ENCODE measurements at places on chromosomes 2 and 18.

- DNase-seq, result no peak
Measured at GRCh38 chr2:114082731-114083433, 193.0 kb downstream of the ACTR3 start.

- DNase-seq, result no peak
Measured at GRCh38 chr2:190853531-190854383, 26.9 kb upstream of the GLS start.

GRCh38 chr2:239831861-239832489 is 193.2 kb downstream of the NDUFA10 start:
- DNase-seq, result no peak

DNA sequence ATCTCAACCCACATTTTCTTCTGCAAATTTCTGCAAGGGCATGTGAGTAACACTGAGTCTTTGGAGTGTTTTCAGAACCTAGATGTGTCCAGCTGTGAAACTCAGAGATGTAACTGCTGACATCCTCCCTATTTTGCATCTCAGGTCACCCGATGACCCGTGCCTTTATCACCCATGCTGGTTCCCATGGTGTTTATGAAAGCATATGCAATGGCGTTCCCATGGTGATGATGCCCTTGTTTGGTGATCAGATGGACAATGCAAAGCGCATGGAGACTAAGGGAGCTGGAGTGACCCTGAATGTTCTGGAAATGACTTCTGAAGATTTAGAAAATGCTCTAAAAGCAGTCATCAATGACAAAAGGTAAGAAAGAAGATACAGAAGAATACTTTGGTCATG is 8.0 kb downstream of the UGT1A1 start:
- no peak for DNase-seq

DNA sequence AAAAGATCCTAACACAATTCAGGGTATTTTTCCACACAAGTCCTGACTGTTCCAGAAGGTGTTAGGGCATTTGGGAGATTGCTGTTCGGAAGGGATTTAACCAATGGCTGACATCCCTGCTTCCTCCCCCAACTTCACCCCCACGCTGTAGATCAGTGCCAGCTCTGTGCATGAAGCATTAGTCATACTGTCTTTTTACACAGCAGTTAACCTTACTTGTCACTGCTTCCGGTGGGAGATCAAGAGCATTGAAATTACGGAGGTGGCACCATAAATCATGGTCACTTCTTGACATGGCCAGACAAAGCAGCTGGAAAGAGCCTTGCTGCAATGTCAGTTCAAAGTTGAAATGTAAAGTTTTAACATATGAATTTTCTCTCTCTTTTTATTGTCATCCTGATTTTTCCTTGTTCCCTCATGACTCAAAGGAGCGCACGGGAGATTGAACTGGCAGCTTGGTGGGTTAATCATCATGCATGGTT is 70.2 kb downstream of the HRH4 start:
- DNase-seq, result no peak

GRCh38 chr2:122799391-122799790 is 1043.9 kb downstream of the TSN start:
- DNase-seq, result no peak

DNA sequence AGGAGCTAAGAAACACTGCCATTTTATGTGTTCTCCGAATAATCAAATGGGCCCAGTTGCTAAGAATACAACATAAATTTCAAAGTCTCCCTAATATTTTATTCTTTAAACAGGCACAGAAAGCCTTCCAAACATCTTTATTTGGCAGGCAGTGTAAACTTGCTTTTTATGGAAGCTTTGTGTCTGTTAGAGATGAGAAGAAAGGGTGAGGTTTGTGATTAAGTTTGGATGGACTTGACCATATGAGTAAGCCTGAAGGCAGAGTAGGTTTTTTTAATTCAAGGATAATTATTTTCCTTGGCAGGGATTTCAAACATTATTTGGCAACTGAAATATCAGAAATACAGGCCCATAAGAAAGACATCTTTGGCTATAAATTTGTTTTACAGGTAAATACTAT is 62.9 kb downstream of the COX7A2L start:
- DNase-seq, result no peak

- DNase-seq, result no peak
Measured at GRCh38 chr18:55515214-55515613, 72.8 kb downstream of the TCF4 start.

GRCh38 chr18:76410033-76410432 is 85.0 kb downstream of the ZNF516 start:
- no peak for DNase-seq

DNA sequence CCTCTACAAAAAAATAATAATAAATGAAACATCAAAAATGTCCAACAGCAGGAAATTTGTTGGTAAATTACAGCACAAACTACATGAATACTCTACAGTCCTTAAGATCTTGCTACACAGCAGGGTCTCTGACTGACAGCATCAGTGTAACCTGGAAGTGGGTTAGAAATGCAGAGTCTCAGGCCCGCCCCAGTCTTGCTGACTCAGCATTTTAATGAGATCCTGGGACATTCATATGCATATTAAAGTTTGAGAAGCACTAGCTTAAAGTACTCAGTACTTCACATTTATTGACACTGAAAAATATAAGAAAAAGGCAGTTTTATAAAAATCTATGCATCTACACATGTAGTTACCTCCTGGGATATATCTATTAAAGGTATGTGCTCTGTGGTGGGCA is 21.7 kb downstream of the ST3GAL5 start:
- DNase-seq, result no peak

GRCh38 chr2:69603146-69603743 is 40.3 kb downstream of the AAK1 start:
- DNase-seq, result peak; percentile 16

- DNase-seq, result no peak
Measured at GRCh38 chr2:197890168-197890567, 85.8 kb downstream of the PLCL1 start.

- DNase-seq, result no peak
Measured at GRCh38 chr2:145815933-145816332, 1296.0 kb upstream of the ZEB2 start.

- no peak for DNase-seq
Measured at GRCh38 chr2:239540174-239540573, 139.4 kb upstream of the HDAC4 start.

DNA sequence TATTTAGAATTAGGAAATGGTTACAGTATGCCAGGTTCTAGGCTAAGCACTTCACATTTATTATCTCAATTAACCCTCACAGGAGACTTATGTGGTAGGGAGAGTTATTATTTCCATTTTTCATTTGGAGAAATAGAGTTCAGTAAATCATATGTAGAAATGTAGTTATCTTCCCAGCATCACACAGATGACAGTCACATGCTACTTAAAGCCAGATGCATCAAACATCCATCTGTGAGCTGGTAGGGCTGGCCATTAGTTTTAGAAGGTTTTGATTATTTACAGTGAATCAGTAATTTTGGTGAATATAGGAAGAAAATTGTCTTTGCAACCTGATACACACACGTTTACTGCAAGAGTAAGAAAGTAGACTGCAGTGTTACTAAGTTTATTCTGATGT is 97.9 kb downstream of the RIT2 start:
- DNase-seq, result no peak

DNA sequence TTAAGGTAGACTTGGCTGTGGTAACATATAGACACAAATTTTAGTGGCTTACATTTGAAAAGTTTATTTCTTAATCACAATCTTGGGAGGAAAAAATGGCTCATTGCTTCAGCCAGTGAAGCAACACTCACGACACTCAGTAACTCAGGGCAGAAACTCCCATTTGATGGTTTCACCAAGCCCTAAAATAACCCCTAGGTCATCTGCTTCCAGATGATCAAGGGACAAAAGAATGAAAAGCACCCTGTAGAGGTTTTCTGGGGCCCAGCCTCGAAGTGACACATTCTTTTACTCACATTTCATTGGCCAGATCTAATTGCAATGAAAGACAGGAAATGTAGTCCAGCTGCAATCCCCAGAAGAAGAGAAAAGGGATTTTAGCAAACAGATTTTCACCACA is 275.9 kb downstream of the TMX3 start:
- no peak for DNase-seq

DNA sequence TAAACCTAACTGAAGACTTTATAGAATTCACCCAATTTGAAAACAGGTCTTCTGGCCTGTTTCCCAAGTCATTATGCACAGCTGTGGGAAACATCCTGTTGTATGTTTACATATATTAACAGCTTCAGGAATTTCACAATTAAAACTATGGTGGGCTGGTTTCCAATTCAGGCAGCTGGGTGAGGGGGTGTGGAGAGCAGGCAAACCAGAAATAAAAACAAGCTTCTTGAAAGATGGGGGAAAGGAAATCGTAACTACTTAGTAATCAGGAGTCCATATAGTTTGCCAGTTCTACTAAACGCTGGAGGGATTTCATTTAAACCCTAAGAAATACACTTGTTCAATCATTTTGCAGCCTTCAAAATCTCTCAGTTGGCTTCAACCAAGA is 22.8 kb downstream of the ATP8B1 start:
- DNase-seq, result no peak

DNA sequence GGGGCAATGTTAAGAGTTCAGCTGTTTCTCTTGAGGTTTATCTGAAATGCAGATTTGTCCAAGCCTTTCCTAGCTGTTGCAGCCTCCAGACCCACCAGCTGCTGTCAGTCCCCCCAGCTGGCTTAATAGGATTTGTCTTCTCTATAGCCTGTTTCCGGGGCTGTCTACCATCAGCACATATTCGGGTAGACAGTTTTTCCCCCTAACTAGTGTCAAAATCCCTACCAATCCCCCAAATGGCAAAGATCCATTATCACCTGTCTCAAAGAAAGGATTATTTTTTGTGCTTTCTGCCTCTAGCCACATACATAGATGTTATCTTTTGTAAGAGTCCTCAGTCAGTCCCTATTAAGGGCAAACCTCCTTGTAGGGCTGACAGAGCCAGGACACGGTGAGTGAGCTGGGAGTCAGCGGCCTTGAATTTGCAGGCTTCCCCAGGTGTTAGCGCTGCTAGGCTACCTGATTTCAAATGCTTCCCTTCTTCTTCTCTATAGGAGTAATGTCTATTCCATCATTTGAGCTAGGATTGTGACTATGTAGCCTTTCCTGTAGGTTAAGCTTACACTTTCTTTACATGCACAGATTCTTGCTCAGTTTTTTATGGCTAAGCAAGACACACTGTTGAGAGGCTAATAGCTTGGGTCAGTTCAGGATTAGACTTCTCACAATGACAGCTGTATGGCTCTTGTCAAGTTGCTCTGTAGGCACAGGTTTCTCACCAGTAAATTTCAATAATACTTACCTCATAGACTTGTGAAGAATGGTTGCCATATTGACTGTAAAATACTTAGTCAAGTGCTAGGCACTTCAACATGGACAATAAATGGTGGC is 171.1 kb upstream of the UNC80 start:
- no peak for DNase-seq

DNA sequence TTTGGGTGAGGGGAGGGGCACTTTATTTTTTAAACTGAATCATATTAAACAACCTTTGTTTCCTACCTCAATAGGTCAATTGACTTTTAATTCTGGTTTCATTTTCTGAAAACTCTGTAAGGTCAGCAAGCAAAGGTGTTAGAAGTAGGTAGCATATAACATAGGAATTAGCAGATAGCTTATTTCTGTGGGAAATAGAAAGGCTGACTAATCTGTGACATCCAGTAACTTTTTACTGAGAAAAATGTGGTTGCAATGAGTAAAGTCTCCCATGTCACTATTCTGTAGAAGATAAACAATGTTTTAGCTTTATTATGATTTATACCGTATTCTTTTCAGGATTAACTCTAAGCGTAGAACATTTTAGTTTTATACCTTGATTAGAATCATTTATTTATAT is 240.4 kb downstream of the PLCL1 start:
- no peak for DNase-seq

DNA sequence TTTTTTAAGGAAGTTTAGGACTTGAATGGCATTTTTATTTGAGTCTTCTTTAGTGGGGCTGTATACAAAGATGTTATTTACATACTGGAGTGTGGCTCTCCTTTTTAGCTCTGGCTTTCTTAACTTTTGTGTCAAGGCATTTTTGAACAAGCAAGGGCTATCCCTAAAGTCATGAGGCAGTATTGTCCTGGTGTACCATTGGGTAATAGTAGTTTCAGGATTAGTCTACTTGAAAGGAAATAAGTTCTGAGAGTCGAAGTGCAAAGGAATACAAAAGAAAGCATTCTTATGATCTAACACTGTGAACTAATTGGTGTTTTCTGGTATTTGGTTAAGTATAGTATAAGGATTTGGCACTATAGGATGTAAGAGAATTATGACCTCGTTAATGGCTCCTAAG is 1.9 kb upstream of the CYP27A1 start:
- no peak for DNase-seq

- DNase-seq, result no peak
Measured at GRCh38 chr2:197080578-197081216, 154.2 kb upstream of the PGAP1 start.

- no peak for DNase-seq
Measured at GRCh38 chr2:74576863-74577229, 22.3 kb downstream of the DOK1 start.

DNA sequence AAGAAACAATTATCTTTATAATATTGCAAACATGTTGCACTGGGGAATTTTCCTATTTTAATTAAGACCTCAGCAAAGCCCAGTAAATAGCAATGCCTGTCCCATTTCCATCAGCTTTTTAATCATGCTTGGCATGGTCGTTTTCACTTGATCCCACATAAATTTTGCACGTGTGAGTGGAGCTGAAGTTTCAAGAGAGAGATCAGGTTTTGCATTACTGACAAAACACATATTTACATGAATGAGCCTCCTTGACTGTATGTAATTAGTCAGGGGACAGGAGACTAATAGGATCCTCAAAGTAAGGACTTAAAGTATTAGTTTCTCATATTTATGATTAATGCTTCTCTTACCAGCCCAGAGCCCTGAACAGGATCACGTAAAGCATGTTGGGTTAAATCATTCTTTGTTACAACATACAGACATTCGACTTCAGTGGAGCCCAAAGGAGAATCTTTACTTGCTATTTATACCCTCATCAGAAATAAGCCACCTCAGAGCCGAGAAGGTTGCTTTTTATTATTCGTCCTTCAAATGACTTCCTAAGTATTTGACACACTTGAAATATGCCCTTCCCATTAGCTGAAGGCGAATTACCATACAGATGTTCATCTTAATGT is 711.3 kb downstream of the GALR1 start:
- no peak for DNase-seq

DNA sequence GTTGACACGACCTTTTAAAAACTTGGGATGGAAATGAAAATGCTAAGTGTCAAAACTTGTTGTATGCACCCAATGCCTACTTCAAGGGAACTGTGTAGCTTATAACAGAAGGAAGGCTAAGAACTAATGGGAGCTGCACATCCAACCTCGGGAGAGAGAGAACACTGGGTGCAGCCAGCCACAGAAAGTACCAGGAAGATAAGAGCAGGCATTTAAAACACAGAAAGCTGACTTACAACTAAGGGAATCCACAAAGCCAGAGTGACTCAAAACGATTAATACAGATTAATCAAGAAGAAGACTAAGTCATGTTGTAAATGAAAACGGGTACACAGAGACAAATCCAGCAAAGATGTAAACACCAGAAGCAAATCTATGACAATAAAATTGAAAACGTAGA is 113.4 kb downstream of the HDAC4 start:
- no peak for DNase-seq

DNA sequence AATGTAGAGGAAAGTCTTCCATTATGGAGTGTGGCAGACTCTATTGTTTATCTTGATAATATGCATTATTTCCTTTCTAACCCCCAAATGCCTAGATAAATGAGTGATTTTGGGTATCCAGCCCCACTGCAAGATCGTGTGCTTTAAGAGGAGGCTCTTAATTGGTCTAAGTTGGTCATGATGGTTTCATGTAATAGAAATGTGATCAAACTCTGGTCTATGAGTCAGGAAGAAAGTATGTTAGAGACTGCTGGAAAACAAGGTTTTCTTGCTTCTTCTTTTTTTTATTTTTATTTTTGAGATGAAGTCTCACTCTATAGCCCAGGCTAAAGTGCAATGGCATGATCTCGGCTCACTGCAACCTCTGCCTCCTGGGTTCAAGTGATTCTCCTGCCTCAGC is 344.5 kb upstream of the TNP1 start:
- no peak for DNase-seq

Data from activated CD4-positive, alpha-beta T cell treated with anti-CD3 and anti-CD28 coated beads for 4 hours (primary cell).